Anterior cingulate cortex (tissue), 58 donors: ENCODE measurements at places on chromosomes 16 and 17.

DNA sequence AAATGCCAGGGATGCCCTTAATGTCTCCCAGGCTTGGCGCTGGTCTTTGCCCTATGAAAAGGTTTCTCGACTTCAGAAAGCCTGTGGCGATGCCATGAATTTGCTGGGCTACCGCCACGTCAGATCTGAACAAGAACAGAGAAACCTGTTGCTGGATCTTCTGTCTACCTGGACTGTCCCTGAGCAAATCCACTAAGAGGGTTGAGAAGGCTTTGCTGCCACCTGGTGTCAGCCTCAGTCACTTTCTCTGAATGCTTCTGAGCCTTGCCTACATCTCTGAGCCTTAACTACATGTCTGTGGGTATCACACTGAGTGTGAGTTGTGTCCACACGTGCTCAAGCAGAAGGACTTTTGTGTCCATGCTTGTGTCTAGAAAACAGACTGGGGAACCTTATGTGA lies 11.4 kb downstream of the CHST4 start:
- peak; percentile 18 for DNase-seq

DNA sequence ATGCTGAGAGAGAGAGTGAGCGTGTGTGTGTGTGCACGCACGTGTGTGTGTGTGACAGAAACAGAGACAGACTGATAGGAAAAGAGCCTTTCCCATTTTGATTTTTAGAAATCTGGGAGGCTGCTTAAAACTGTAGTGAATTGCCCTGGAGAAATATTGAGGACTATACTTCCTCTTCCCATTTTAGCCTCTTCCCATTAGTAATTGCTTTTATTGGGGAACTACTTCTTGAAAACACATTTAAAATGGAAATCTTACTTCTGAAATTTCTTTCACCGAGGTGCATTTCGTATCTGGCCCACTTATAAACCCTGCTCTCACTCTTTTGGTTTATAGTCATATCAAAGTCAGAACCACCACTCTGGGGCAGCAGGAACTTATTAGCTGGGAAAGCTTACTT lies 47.1 kb downstream of the NUP93 start:
- no peak for DNase-seq

DNA sequence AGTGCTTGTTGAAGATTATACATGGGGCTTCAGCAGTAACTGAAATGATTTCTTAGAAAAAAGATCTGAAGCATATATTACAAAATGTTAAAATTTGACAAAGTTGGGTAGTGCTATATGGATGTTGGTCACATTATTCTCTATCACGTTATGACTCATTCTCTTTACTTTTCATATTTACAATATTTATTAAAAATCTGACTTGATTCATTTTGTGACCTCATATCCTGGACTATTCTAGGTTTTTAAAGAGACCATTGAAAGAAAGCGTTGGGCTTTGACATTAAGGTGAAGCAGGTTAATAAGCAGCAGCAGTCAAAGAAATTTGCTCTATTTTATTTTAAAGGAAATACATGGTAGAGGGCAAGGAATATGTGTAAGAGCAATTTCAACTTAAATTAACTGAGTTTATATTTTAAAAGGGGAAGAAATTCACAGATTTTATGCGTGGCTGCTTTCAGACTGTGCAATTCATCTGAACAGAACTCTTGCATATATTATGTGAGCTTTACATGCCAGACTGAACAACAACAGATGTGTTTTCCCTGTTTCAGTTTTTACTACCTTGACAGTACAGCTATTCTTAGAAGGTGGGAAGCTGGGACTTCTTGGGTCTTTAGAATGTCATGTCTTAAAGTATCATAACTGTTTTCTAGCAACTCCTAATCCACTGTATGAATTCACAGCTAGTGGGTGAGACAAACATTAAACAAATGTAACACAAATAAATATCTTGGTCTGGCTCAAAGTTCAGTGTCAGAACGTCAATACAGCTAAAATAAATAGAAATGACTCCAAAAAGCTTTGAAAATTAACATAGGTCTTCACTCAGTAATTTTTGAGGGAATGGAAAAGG lies 10.4 kb upstream of the FAM20A start:
- DNase-seq, result no peak

GRCh38 chr17:75285123-75285522 lies 4.1 kb downstream of the SLC25A19 start:
- DNase-seq, result no peak

DNA sequence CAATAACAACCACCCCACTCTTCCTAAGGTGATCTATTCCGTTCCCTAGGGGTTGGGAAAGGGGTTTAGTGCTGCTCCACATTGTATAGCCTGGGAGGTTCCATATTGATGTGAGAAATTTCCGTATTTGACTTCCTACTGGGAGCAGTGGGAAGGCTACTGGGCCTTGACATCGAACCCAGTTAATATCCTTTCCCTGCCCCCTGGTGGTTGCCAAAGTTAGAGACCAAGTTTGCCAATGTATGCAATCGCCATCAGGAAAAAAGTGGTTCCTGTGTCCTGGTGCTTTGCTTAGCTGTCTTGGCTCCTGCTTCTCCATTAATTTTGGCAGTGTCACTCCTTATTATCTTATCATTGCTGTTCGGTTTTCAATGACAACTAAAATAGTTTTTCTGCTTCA lies 914.9 kb downstream of the KCNJ2 start:
- no peak for DNase-seq

DNA sequence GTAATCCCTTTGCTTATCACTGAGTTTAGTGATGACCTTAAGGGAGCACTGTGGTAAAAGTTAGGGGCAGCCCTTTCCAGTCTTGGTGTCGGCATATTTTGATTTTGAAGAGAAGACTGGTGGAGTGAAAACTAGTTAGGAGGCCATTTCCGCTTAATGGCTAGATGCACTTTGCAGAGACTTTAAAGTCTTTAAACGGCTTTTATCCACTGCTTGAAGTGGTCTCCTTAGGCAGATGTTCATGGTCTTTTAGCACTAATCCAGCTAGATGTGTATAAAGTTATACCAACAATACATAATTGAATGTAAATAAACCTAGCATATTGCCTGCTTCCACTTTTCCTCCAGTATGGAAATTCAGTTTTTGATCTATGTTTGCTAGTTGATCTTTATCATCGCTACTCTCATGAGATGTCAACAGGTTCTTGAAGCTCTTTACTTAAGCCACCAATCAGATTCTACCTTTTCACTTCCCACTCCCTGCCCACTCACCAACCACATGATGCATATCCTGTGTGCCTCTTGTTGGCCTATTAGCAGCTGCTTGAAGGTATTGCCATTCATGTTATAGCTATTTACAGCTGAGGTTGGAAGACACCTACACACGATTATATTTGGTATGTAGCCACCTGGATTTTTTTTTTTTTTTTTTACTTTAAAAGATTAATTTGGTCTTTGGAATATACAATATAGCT lies 132.0 kb downstream of the NLK start:
- DNase-seq, result no peak

GRCh38 chr16:24854607-24855171 lies 8.9 kb downstream of the SLC5A11 start:
- DNase-seq, result no peak

DNA sequence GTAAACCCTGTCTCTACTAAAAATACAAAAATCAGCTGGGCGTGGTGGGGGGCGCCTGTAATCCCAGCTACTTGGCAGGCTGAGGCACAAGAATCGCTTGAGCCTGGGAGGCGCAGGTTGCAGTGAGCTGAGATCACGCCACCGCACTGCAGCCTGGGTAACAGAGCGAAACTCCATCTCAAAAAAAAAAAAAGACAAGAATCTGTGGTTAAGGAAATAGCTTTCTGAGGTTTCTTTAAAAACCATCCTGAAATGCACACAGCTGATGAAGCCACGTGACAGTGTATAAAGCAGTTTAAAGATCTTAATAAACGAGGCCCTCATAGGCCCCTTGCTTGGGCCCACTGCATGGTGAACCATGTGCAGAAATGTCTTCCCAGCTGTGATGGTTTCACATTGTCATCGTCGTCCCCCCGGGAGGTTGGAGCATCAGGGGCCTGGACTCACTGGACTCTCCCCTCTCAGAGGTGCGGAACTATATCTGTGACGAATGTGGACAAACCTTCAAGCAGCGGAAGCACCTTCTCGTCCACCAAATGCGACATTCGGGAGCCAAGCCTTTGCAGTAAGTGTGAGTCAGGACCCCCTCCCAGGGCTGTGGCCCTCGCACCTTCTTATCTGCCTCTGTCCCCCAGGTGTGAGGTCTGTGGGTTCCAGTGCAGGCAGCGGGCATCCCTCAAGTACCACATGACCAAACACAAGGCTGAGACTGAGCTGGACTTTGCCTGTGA lies 16.2 kb downstream of the ZNF276 start:
- no peak for DNase-seq

DNA sequence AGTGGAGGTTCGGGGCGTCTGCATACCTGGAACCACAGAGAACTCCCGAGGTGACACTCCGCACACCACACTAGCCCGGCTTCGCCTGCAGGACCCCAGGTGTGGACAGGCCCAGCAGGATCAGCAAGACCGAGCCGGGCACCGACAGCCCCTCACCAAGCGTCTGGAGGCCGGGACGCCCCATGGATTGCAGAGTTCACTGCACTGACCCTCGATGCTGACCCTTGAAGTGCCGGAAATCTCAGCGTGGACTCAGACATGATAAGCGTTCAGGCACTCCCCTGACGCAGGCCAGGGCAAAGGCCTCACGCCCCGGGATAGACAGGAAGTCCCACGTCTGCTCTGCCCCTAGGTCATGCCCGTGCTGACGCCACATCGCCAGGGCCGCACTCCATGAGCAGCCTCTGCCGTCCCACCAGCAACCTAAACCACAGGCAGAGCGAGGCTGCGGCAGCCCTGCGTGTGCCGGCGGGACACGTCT lies 26.0 kb downstream of the ACSF3 start:
- no peak for DNase-seq

GRCh38 chr17:79039171-79039570 lies 15.2 kb downstream of the C1QTNF1 start:
- no peak for DNase-seq

DNA sequence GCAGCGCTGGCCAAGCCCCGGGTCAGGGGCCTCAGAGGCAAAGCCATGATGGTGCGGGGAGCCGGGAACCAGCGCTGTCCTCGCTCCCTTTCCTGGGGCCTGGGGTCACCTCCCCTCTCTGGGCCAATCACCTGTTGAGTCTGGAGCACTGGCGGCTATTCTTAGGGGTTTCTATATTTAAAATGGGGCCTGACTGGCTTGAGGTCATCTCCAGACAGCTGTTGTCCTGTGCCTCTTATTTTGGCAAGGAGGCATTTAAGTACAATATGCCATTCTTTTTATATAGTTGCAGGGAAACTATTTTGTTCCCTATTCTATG lies at the start of gene COX6A2:
Gene COX6A2, minus strand, starts transcription at position 82 of the 319 bp plus-strand sequence. Its CDS starts 35 bp downstream, at position 47.
- no peak for DNase-seq

- no peak for DNase-seq
These were observed 4.7 kb downstream of the NOD2 start for GRCh38 chr16:50697881-50698767.

- DNase-seq, result no peak
These were observed 63.0 kb upstream of the LRRC37A3 start for GRCh38 chr17:64982139-64982915.

- DNase-seq, result no peak
These were observed 83.3 kb downstream of the NLK start for GRCh38 chr17:28125526-28126378.

DNA sequence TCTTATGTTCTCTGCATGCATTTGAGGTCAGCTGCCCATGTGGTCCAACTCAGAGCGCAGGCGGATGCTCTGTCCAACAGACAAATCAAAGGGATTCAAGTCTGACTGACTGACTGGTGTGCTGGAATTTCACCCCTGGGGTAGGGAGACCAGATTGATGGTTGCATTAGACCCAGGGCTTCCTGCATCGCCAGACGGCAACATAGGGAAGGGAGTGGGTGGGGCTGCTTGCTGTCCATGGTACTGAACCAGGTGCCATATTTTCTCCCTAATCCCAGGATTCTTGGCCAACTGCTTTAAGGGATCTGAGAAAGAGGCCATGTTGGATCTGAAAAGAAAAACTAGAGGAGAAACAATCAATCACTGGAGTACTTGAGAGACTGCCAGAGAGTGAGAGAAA lies 332.0 kb downstream of the XYLT1 start:
- no peak for DNase-seq

DNA sequence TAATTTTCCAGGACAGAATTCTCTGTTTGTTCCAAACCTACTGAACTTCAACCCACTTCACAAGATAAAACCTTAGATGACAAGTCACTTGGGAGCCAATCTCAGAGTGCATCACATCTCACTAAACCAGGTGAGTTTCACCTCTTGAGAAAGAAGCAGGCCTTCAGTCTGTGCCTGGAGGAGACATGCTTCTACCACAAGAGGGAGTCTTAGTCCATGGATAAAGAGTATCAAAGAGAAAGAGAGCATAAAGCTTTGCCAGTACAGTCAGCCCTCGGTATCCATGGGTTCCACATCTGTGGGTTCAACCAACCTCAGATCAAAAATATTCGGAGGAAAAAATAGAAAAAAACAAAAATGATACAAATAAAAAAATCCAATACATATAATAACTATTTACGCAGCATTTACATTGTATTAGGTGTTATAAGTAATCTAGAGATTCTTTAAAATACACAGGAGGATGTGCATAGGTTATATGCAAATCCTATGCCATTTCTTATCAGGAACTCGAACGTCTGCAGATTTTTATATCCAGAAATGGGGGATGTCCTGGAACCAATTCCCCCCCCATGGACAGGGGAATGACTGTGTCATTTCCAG lies 37.7 kb downstream of the DUSP14 start:
- DNase-seq, result peak; percentile 10

GRCh38 chr16:85611194-85611443 lies 2.0 kb upstream of the GSE1 start:
- DNase-seq, result no peak

DNA sequence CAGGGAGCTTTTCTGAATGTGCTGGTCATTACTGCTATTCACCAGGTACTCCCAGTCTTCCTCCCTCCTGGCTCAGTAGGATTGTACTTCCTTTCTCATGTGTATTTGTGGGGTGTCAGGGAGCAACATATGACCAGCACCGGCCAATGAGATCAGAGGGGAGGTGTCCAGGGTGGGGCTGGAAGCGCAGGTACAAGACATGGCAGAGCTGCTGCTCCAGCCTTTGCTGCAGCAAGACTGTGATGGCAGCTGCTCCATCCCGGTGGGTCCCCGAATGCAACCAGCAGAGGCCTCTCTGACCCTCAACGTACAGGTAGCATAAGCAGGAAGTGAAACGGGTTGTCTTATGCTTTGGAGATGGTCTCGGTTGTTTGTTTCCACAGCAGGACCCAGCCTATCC lies 53.8 kb upstream of the CACNG5 start:
- no peak for DNase-seq

DNA sequence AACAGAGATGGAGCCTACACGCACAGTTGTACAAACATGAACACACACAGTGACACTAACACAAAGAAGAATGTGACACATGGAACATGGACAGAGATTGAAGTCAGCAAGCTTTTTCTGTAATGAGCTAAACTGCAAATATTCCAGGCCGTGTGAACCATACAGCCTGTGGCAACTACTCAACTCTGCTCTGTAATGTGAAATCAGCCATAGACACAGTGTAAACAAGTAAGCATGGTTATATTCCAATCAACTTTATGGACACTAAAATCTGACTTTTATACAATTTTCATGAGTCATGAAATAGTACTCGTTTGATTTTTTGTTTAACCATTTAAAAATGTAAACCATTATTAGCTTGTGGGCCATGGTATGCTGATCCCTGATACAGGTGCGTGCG lies 120.2 kb downstream of the SMG6 start:
- no peak for DNase-seq

- no peak for DNase-seq
These were observed 309.0 kb downstream of the CPPED1 start for GRCh38 chr16:12494661-12495060.
